ENCODE measurements at places on chromosomes 3 and 15.

GRCh38 chr15:47746516-47746915, 29.2 kb downstream of the SEMA6D start:
- DNase-seq: no peak

- no peak for DNase-seq
These were observed 109.0 kb upstream of the MANF start for GRCh38 chr3:51276046-51276445.

- peak; percentile 72 for DNase-seq
These were observed 109.4 kb upstream of the SMAD3 start for GRCh38 chr15:66955871-66956585.

GRCh38 chr3:98733053-98733811, 29.9 kb upstream of the ST3GAL6 start:
- peak; percentile 32 for DNase-seq

DNA sequence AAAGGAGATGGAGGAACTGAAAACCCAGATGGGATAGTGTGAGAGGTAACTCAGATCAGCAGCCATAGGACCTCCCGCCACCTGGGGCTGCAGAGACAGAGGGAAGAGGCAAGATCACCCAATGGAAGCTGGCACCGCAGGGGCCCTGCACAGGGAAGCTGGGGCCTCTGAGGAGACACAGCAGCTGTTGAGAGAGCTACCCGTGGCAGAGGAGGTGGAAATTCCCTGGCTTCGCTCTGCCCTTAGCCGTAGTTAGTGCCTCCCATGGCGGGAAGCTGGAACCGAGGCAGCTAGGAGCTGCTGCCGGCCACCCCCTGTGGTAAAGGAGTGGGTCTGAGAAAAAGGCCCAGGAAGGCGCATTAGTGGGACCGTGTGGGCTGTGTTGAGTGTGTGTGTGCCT, 18.0 kb upstream of the PLXNA1 start:
- DNase-seq: no peak

DNA sequence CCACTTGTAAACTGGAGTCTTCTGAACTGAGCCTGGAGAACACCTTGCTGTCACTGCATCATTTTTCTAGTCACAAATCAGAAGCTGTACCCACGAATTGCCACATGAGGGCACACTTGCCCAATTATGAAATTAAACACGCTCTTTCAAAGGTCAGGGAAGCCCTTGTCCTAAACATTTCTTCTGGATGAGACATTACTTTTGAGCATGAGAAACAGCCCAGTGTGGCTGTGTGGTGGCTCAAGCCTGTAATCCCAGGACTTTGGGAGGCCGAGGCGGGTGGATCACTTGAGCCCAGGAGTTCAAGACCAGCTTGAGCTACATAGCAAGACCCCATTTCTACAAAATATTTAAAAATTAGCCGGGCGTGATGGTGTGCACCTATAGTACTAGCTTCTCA, 27.5 kb upstream of the CFAP161 start:
- peak; percentile 83 for DNase-seq

DNA sequence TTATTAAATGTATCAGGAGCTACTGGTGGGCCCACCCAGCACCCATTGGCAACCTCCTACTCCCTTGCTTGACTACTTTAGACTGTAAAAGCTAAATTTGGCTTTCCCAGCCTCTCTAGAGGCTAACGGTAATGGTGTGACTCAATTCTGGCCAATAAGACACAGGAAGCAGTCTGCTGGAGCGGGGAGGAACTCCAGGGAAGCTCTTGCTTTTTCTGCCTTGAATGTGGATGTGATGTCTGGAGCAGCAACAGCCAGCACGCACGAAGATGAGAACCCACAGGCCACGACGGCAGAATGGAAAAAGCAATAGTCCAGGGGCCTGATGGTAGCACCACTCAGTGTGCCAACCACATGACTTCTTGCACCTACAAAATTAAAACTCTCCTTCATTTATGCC, 39.9 kb downstream of the RAB6B start:
- peak; percentile 10 for DNase-seq

DNA sequence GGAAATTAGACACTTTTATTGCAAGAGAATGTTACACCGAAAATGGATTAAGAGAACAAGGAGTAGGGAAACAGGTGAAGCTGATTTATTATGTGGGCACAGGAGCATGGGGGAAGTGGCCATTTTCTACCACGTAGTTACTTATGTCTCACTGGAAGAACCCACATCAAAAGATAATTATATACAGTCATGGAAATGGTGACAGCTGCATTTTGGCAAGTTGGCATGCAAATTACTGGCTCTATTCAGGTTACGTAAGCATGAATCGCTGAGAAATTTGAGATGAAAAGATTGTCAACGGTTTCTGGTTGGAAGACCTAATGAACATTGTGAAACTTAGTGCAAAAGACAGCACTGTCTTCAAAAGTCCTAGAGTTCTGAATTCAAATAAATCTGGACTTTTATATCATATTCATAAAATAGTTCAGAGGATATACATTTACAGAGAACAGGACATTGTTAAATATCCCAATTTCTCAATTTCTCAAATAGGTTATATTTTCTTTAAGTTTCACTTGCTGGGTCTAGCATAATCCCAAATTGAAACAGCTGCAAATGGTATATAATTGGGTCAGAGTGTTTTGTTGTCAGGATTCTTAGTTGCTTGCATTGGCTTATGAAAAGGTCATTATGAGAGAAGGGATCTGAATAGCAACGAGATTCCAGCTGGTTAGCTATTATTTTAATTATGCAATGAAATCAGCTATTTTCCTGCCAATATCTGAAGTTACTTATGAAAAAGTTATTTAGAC, 567.8 kb downstream of the ZPLD1 start:
- no peak for DNase-seq

- peak; percentile 62 for DNase-seq
These were observed 17.6 kb downstream of the IFT80 start for GRCh38 chr3:160381470-160381869.

DNA sequence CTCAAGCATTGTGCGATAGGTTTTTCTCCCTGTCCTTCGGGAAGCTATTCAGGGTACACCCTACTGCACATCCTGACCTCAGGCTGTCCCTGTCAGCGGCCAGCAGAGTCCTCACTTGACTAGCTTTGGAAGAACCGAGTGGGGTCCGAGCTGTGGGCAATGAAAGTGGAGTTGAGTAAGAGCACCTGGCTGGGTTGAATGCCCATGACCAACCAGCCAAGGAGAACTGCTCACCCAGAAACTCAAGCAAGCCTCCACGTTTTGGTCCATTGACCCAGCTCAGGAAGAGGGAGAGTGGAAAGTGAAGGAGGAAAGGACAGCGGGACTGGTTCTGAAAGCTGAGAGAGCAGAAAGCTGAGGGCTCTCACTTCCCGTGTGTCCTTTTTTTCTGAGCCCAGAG, 36.0 kb upstream of the HDGFL3 start:
- no peak for DNase-seq

- DNase-seq: no peak
These were observed 12.2 kb upstream of the IQCF5 start for GRCh38 chr3:51887620-51888019.

GRCh38 chr3:102682741-102683140, 247.9 kb downstream of the ZPLD1 start:
- DNase-seq: no peak
